ENCODE measurements at places on chromosomes 13 and 19. TPM values are rescaled to one million over a fixed set of nuclear protein-coding genes. Genes with fewer than 3 reads are reported as not detected.

GRCh38 chr19:38514812-38515633 lies 81.5 kb downstream of the RYR1 start:
- no peak for DNase-seq

The FCAR gene
- polyA plus RNA-seq, result 0.34 TPM

DNA sequence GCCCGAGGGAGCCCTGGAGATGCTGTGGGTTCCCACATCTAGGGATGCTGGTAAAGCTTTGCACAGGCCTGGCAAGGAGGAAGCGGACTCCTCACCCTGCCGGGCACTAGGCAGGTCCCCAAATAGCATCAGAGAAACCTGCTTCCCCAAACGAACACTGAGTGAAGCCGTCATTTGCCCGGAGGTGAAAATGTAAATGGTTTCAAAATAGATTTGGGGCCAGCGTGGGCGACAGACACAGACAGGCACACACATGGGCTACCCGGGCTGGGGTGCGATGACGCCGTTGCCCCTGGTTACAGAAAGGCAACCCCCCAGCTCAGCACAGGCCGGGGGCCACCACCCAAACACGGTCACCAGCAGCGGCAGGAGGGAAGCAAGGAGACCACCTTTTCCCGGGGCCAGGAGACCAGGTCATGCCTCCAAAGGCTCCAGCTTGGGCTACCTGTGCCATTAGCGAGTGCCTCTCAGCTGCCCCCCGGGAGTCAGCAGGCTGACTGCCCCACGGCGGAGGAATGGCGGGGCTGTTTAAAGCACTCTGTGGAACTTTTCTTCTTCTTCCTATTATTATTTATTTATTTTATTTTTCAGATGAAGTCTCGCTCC lies 47.5 kb upstream of the NDUFS7 start:
- DNase-seq, result no peak

DNA sequence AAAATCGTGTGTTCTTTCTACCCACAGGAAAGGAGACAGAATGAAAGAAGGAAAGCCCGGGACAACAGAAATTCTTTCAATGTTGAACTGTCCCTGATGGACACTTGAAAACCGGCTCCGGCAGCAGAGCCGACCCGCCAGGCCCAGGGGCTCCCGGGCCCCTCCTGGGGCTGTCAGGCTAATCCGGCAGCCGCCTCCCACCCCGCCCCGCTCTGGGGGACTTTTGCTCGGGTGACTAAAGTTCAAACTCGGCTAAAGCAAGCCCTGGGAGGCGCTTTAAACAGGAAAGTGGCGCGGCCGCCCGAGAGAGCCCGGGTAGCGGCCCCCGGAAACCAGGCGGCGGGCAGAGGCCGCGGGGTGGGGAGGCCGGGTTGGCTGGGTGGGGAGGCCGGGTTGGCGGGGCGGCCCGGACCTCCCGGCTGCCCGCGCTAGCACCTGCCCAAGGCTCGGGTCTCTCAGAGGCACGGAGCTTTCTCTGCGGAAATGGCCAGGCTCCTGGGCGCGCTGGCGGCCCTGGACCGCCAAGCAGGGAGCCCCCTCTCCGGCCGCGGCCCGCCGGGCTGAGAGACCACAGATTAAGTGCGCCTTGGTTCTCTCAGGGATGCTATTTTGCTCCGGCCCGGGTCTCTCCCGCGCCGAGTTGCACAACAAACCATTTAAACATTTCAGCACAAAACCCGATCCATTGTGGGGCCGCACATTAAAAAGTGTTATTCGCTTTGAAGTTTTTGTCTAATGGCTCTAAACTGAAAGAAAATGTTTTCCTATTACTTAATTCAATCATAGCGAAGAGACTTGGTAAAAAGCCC lies 2.6 kb upstream of the GSX1 start:
- DNase-seq, result no peak

The SHANK1 gene
- polyA plus RNA-seq, result 44.4 TPM

GRCh38 chr19:43847246-43847645 lies 20.1 kb downstream of the ZNF283 start:
- no peak for DNase-seq

GRCh38 chr13:31755803-31756212 lies 16.5 kb downstream of the RXFP2 start:
- no peak for DNase-seq

The CNFN gene
- not detected for polyA plus RNA-seq

Measured in forelimb muscle (tissue), 1 donor.